Mucosa of descending colon (tissue), 3 donors: ENCODE measurements at places on chromosomes 12 and 14. TPM values are rescaled to one million over a fixed set of nuclear protein-coding genes. Genes with fewer than 3 reads are reported as not detected.

- no peak for DNase-seq
Measured at GRCh38 chr12:42981379-42981778, 391.8 kb upstream of the PRICKLE1 start.

DNA sequence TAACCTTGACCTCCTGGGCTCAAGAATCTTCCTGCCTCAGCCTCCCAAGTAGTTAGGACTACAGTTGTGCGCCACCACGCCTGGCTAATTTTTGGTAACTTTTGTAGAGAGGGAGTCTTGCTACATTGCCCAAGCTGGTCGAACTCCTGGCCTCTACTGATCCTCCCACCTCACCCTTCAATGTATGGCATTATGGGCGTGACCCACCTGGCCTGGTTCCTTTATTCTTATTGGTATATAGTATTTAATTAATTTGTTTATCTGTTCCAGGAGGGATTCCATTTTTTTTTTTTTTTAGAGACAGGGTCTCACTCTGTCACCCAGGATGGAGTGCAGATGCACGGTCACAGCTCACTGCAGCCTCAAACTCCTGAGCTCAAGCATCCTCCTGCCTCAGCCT lies 40.9 kb upstream of the EAPP start:
- no peak for DNase-seq

- no peak for DNase-seq
Measured at GRCh38 chr14:75188086-75188485, 11.7 kb upstream of the TMED10 start.

DNA sequence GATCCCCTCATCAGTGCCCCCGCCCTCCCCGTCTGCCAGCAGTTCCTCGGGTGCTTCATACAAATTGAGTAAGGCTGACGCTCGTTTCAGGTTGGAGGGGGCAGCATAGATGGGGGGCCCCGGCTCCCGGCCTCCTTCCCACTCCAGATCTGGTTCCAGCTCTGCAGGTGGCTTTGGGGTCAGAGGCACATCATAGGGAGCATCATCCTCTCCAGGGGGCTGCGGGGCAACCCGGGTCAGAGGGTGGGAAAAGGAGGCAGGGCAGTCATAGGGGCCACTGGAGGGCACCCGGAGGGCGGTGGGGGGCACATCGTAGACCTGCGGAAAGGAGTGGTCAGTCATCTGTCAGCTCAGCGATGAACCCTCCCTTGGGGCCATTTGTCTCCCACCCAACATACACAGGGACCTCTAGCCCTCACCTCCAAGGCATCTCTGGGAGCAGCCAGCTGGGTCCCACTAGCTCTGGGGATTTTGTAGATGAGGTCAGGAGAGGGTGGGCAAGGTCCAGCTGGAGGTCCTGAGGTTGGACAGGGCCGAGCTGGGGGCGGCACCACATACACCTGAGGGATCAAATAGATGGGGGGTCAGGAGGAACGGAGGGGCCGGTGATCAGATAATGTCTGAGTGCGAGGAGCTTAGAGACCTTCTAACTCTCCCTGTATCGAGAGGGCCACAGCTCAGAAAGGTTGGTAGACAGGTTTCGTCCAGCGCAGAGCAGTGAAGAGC lies 5.1 kb downstream of the EFS start:
- DNase-seq = no peak

- DNase-seq = no peak
Measured at GRCh38 chr14:53110096-53110495, 43.0 kb downstream of the DDHD1 start.

- no peak for DNase-seq
Measured at GRCh38 chr12:93594766-93595311, 22.4 kb downstream of the SOCS2 start.

DNA sequence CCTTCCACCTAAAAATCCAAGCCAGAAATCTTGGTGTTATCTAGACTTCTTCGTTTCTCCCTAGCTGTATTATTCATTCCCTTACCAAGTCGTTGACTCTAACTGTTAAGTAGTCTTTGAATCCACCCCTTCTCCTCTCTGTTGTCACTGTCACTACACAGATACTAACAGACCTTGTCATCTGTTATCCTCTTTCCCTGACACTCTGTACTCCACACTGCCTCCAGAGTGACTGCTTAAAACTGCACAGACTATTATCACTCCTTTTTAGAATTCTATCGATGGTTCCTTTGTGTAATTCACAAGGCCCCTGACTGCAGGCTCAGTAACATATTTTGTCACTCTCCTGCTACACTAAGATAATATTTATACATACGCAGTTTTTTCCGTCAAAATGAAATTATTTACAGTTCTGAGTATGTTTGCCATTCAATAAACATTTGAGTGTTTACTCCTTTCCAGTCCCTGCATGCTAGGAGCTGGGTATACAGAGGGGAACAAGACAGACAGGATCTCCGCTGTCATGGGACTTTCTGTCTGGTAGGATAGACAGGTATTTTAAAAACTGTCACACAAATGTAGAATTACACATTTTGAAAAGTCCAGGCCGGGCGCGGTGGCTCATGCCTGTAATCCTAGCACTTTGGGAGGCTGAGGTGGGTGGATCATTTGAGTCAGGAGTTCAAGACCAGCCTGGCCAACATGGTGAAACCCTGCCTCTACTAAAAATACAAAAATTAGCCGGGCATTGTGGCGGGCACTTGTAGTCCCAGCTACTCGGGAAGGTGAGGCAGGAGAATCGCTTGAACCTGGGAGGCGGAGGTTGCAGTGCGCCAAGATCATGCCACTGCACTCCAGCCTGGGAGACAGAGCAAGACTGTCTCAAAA lies 3.8 kb downstream of the MARS1 start:
- DNase-seq = no peak

- DNase-seq = no peak
Measured at GRCh38 chr14:61864329-61864898, 102.2 kb downstream of the SNAPC1 start.

DNA sequence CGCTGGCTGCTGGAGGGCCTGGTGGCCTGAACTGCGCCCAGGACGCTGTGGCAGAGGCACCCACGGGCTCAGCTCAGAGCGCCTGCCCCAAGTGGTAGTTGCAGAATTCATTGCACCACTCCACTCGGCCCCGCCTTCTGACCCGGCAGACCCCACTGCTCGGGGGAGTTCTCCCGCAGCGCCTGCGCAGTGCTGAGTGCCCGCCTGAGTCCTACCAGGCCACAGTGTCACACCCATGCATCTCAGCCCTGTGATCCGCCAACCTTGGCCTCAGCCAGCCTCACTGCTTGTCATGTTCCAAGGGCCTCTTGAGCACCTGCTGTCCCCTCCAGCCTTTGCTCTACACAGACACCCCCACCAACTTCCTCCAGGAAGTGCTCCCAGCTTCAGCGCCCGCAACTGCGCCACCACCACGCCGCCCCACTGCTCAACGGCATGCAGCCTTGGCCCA lies 12.2 kb downstream of the DEGS2 start:
- DNase-seq = peak; percentile 60

DNA sequence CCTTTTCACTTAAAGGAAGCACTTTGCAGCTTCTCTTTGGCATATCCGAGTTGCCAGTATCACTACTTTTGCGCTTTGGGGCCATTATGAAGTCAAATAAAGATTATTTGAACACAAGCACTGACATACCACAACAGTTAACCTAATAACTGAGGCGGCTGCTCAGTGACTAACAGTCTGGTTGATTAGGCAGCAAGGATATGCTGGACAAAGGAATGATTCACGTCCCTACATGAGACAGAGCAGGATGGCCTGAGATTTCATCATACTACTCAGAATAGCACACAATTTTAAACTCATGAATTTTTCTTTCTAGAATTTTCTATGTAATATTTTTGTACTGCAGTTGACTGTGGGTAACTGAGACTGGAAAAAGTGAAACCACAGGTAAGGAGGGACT lies 56.9 kb upstream of the E2F7 start:
- no peak for DNase-seq

GRCh38 chr12:32312049-32312670 lies 87.2 kb upstream of the FGD4 start:
- peak; percentile 7 for DNase-seq

- no peak for DNase-seq
Measured at GRCh38 chr12:12488296-12488695, 74.4 kb downstream of the DUSP16 start.

- DNase-seq = no peak
Measured at GRCh38 chr14:85576848-85577542, 47.1 kb downstream of the FLRT2 start.

RND1 gene
- 3.5 TPM for total RNA-seq

VDR gene
- total RNA-seq = 175 TPM

SPTB gene
- 1.4 TPM for total RNA-seq
